ENCODE measurements at places on chromosomes 11 and 22. TPM values are rescaled to one million over a fixed set of nuclear protein-coding genes. Genes with fewer than 3 reads are reported as not detected.

DNA sequence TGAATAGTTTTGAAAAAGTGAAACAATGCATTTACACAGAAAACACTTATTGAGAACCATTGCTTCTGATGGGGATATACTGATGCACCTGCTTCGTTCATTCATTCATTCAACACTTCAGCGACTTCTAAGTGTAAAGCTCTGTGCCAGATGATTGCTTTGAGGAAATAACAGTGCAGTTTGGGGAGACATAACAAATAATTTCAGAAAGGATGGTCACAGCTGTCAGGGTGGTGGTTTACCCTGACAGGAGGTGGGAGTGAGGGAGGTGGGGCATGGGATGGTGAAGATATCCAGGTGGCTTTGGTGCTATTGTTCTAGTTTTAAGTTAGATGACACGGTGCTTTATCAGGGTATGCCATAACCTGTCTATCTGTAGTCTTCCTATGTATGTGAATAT, 344.1 kb downstream of the LARGE1 start:
- peaks cover 5% of the 10 kb centered on the region for H3K36me3 ChIP-seq
- no peak for DNase-seq
- H3K27ac ChIP-seq: no peak overlapping the region
- peaks cover 27% of the 10 kb centered on the region for H3K4me1 ChIP-seq
- H3K4me3 ChIP-seq: no peak overlapping the region
- no peaks in the 10 kb centered on the region for H3K27me3 ChIP-seq

DNA sequence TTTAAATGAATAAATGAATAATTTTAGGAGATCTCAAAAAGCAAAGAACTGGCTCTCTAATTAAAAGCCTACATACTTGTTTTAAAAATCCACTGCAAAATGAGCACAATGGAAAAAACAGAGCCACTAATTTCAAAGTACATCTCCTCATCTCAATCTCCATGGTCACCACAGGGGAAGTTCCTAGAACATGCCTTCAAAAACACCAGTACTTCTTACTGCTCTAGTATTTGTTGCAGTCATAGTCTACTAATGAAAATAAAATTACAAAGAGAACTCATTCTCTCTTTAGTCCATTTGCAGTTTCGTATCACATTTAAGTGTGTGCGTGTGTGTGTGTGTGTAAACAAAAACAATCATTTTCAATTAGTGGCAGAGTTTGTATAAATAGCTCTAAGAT, 54.0 kb downstream of the PIK3C2A start:
- H3K27ac ChIP-seq: no peak overlapping the region
- peaks cover 2% of the 10 kb centered on the region for H3K4me1 ChIP-seq
- no peaks in the 10 kb centered on the region for H3K27me3 ChIP-seq
- H3K36me3 ChIP-seq: peaks cover 4% of the 10 kb centered on the region

DNA sequence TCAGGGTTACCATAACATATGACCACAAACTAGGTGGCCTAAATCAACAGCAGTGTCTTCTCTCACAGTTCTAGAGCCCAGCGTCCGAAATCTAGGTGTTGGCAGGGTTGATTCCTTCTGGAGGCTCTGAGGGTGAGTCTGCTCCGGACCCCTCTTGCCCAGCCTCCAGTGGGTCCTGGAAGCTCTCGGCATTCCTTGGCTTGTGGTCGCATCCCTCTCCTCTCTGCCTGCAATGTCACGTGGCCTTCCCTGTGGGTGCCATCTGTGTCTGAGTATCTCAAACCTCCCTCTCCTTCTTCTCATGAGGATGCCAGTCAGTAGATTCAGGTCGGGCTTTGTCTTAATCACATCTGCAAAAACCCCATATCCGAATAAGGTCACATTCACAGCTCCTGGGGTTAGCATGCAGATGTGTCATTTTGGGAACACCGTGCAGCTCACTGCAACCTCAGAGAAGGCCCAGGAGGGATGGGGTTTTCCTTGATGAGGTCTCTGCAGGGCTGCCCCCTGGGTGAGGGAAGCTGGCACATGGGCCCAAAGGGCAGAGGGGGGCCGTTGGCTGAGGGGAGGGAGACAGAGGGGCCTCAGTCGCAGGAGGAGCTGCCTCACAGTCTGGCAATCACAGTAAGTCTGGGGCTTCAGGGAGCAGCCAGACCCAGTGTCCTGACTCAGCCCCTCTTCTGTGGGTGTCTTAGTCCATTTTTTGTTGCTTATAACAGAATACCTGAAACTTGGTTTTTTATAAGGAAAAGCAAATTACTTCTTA, 41.2 kb downstream of the PARVG start:
- no peak overlapping the region for H3K27ac ChIP-seq
- no peaks in the 10 kb centered on the region for H3K36me3 ChIP-seq
- no peak for DNase-seq
- H3K27me3 ChIP-seq: peaks cover 82% of the 10 kb centered on the region
- no peak overlapping the region for H3K4me3 ChIP-seq

DNA sequence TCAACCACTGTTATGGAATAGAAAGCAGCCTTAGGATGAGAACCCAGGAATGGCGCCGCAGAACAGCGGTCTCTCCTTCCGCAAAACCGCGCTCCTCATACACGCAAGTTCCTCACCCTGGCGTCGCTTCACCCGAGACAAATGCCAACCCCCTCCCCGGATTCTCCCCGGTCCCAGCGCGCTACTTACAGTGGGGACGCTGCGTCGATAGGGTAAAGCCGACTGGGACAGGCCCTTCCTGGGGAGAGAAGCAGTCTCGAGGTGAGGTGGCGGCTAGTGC, 287 bp downstream of the RPS13 start:
- no peaks in the 10 kb centered on the region for H3K27me3 ChIP-seq
- H3K36me3 ChIP-seq: peaks cover 73% of the 10 kb centered on the region
- H3K4me1 ChIP-seq: peaks cover 27% of the 10 kb centered on the region

GRCh38 chr11:737366-737765, 9.9 kb upstream of the TALDO1 start:
- no peak for DNase-seq
- no peak overlapping the region for H3K27ac ChIP-seq
- no peak overlapping the region for H3K4me3 ChIP-seq
- H3K27me3 ChIP-seq: no peaks in the 10 kb centered on the region
- H3K4me1 ChIP-seq: no peaks in the 10 kb centered on the region

DNA sequence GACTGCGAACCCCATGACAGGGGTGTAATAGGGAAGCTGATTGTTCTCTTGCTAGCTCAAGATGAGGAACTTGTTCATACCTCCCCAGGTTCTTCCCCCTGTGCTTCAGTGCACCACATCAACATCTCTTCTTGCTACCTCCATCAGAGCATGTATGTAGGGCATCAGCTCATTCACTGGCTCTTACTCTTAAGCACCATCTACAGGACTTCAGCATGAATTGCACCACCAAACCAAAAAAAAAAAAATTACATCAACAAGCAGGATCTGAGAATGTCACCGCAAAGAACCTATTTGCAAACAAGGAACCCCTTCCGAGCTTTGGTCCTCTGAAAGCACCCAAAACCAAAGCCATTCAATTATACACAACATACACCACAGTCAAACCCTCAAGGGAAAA, 2226.5 kb upstream of the RAG2 start:
- no peaks in the 10 kb centered on the region for H3K4me1 ChIP-seq
- H3K27ac ChIP-seq: no peak overlapping the region
- H3K36me3 ChIP-seq: no peaks in the 10 kb centered on the region
- no peaks in the 10 kb centered on the region for H3K27me3 ChIP-seq
- no peak overlapping the region for H3K4me3 ChIP-seq

- no peak overlapping the region for H3K4me3 ChIP-seq
- H3K27ac ChIP-seq: no peak overlapping the region
- no peaks in the 10 kb centered on the region for H3K36me3 ChIP-seq
- DNase-seq: no peak
- H3K27me3 ChIP-seq: no peaks in the 10 kb centered on the region
These were observed 80.9 kb upstream of the MYO18B start for GRCh38 chr22:25661073-25661472.

DNA sequence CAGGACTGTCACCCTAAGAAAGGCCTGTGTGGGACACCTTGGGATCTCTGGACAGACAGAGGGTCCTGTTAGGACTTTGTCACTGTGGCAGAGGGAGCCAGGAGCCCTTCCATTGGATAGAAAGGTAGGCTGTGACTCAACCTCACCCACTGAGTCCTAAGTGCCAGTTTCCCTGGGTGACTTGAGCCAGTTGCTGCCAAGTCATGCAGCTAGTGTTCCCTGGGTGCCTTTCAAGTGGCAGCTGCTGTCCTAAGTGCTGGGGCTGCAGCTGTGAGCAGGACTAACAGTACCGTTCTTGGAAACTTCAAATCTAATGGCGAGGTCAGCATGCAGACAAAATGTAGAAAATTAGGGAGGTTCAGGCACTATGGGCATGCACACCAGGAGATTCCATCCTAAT, 393.7 kb downstream of the TMEM135 start:
- no peaks in the 10 kb centered on the region for H3K36me3 ChIP-seq
- H3K4me3 ChIP-seq: no peak overlapping the region
- no peaks in the 10 kb centered on the region for H3K4me1 ChIP-seq
- no peak overlapping the region for H3K27ac ChIP-seq

APOBEC3G gene
- 16.1 TPM for total RNA-seq

GRCh38 chr11:120625565-120625964, 114.0 kb downstream of the GRIK4 start:
- no peak for DNase-seq
- peaks cover 67% of the 10 kb centered on the region for H3K27me3 ChIP-seq
- H3K36me3 ChIP-seq: no peaks in the 10 kb centered on the region
- H3K4me1 ChIP-seq: no peaks in the 10 kb centered on the region
- no peak overlapping the region for H3K27ac ChIP-seq

All from Calu3 (cell line).